Mesenchymal stem cell (in vitro differentiated cells and primary cell): ENCODE measurements at places on chromosomes 1 and 21.

GRCh38 chr1:85314726-85315125 lies 38.3 kb upstream of the BCL10 start:
- peak; percentile 32 for DNase-seq

DNA sequence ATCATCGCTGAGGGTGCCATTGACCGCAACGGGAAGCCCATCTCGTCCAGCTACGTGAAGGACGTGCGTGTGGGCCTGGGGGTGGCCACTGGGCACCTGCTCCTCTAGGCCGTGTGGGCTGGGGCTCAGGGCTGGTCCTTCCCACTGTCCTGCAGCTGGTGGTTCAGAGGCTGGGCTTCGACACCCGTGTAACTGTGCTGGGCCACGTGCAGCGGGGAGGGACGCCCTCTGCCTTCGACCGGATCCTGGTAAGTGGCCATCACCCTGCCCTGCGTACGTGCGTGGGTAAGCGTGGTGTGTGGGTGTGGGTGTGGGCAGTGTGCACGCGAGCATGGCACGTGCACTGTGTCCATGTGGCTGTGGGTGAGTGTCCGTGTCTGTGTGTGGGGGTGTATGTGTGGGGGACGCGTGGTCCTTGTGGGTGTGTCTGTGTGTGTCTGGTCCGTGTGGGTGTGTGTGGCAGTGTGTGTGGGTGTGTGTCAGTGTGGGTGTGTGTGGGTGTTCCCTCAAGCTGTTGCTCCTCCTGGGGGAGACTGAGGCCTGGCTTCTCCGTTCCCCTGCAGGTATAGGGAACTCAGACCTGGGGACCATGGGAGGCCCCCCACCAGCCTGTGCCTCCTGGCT lies 16.5 kb downstream of the PFKL start:
- DNase-seq = no peak

- peak; percentile 52 for DNase-seq
Observed at GRCh38 chr1:168179438-168180147, 831 bp downstream of the TIPRL start.

DNA sequence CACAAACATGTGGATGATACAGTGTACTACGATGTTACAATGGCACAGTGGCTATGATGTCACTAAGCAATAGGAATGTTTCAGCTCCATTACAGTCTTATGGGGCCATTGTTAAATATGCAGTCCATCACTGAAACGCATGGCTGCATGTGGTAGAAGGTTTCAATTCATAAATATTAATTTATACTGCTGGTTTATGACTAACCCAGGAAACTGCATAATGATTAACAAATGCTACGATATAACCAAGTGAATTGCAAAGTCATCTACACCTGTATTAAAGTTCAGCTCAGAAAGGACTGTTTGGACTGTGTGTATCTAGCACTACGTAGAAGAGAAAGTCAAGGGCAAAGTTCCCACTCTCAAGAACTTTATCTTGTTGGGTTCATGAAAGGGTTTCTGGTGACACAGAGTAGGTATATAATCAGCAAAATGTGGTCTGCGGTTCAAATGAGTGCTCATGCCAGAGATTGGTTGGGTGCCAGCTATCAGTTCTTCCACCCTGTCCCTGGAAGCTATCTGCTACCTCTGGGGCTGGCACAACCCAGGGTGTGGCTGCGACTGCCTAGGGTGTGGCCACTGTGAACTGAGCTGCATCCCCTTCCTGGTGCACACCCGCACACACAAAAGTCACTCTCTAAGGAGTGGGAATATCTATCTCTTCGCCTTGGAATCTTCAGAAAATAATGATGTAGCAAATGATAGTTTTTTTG lies 14.8 kb downstream of the MGST3 start:
- no peak for DNase-seq

GRCh38 chr21:20971296-20971921 lies 26.8 kb upstream of the NCAM2 start:
- peak; percentile 46 for DNase-seq

- no peak for DNase-seq
Observed at GRCh38 chr1:70948396-70949017, 99.1 kb downstream of the PTGER3 start.

DNA sequence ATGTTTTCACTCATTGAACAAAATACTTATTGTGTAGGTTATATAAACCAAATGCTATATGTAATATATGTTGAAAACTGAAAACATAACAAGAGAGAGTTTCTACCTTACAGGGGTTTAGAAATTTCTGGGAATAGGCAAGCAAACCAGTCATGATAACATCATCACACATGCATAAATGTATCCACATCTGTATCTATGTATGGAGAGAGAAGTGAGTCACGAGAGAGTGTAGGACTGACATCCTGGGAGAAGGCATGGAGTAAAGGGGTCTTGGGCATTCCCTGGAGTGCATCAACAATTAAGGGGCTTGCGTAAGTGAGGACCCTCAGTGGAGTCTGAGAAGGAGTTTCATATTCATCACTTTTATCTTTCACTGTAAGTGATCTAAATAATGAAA lies 65.5 kb downstream of the PCNX2 start:
- no peak for DNase-seq

DNA sequence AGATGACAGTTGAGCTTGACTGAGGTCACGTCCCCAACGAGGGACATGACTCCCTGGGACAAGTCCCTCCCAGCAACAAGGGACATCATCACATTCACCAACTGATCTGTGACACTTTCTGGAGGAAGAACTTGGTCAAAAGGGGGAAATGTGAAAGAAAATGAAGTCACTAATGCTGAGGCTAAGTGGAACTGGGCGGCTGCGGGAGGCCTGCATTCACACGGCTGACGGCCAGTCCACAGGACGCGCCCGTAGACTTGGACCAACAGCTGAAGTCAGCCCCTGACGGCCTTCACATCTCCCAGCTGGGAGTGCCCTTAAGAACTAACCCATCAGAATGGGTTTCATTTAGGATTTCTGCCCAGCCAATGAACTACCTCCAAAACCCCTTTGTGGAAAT lies 26.6 kb downstream of the POFUT2 start:
- DNase-seq = no peak

DNA sequence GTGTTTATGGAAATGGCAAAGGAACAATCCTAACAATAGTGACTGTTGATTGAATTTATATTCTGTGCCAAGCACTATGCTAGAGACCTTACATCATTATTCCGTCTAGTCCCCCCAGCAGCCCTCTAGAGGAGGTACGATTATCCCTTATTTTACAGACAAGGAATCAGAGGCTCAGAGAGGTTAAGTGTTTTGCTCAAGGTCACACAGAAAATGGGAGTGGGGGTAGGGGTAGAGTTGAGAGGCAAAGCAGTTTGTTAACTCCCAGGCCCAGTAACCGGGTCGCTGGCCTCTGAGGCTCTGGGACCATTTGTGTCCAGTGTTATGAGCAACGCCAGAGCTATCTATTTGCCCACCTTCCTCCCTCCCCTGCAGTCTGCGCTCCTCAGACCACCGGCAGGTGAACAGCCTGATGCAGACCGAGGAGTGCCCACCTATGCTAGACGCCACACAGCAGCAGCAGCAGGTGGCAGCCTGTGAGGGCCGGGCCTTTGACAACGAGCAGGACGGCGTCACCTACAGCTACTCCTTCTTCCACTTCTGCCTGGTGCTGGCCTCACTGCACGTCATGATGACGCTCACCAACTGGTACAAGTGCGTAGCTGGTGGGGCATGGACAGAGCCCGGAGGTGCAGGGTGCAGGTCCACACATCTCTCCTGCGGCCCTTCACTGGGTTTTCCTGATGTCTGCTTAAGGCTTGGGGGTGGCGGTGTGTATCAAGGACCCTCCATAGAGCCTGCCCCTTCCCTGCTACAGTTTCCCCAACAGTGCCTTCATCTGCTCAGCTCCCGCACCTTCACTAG lies 19.8 kb downstream of the SERINC2 start:
- DNase-seq = no peak

DNA sequence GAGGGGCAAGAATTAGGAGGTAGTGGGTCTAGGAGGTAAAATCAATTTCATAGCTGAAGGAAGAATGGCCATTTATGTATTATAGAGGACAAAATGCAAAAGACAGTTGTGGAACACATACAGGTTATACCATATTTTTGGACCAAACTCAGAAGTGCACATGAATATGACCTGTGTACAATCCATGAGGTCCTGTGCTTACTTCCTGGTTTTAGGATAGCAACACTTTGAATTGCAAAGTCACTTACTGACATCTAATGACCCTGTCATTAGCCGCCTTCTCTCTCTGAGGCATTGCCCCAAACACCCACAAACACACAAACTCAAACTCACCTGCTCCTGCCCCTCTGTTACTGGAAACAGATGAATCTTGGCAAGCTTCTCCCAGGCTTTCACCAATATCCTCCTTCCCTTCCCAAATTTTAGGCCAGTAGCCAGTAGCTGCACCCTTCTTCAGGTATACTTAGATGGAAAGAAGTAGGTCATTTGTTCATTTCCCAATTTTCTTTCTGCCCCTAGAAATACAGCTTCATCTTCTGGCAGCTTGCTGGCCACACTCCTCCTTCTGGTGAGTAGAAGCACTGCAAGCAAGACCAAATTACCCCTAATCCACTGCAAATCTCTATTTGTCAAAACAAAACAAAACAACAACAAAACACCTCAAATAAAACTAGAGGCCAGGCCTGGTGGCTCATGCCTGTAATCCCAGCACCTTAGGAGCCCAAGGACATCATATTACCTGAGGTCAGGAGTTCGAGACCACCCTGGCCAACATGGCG lies 13.7 kb upstream of the RPL5 start:
- DNase-seq = no peak

GRCh38 chr1:153372571-153372970 lies 2.9 kb downstream of the S100A12 start:
- no peak for DNase-seq

- DNase-seq = no peak
Observed at GRCh38 chr1:95408507-95409136, 174.6 kb downstream of the RWDD3 start.

- DNase-seq = no peak
Observed at GRCh38 chr1:23596382-23597358, 37.4 kb upstream of the ID3 start.

DNA sequence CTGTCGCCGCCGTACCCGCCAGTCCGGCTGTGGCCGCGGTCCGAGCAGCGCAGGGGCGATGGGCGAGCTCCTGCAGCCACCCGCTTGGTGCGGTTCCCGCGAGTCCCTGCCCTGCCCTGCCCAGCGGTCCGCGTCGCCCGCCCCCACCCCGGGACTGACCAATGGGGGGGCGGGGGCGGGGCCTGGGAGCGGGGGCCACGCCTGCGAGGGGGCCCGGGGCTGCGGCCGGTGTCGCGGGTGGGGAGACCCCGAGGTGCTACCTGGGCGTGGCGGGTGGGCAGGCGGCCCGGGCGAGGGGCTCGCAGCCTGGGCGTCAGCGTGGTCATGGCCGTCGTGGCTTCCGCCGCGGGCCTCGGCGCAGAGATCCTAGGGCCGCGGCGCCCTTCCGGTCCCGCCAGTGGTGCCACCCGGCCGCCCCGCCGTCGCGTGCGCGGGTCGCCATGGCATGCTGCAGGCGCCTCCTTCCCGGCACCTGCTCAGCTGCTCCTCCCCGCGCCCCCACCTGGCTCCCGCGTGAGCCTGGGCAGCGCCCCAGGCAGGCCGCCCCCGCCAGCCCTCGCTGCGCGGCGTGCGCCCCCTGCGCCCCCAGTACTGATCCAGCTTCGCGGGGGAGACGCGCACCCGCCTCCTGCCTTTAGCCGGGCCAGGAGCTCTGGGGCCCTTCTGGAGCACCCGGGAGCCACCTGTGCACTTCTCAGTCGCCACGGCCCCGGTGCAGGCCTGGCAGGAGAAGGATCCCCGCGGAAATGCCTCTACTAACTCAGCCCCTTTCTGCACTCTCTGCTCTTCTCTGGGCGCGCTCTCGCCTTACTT lies at the start of gene BMP8B:
TSS of gene BMP8B (minus strand) at position 108 of the 813 bp plus-strand sequence. CDS start 380 bp downstream, outside the sequence.
- peak; percentile 11 for DNase-seq
